ENCODE measurements at places on chromosomes 16 and 17.

DNA sequence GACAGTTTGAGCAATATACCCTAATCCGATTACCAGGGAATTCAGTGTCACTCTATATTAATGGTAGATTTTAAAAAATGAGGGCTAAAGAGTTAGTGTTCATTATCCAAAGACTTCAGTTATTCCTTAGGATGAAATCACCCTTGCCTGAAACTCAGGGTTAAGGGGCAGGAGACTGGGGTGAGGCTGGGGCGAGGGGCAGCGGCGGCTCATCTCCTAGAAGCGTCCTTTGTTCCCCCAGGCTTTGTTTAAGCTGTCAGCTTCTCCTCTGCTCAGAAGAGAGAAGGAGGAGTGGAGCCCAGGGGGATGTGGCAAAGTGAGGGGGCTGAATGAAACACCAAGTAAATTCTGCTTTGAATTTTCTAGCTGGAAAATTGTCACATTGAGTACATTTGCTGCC, 117.7 kb upstream of the ELAC2 start:
- no peak for DNase-seq

DNA sequence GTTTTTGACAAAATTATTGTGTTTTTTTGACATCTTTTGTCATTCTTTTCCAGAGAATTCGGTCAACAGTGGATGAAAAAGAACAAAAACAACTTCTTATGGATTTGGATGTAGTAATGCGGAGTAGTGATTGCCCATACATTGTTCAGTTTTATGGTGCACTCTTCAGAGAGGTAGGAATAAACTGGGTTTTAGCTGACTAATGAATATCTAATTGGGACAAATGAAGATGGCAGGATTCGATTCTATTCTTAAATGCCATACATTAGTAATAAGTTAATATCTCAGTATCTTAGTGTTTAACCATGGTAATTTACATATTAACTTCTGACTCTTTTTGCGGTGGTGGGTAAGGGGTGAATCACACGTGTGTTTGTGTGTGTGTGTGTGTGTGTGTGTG, 74.8 kb downstream of the MAP2K4 start:
- DNase-seq = no peak

DNA sequence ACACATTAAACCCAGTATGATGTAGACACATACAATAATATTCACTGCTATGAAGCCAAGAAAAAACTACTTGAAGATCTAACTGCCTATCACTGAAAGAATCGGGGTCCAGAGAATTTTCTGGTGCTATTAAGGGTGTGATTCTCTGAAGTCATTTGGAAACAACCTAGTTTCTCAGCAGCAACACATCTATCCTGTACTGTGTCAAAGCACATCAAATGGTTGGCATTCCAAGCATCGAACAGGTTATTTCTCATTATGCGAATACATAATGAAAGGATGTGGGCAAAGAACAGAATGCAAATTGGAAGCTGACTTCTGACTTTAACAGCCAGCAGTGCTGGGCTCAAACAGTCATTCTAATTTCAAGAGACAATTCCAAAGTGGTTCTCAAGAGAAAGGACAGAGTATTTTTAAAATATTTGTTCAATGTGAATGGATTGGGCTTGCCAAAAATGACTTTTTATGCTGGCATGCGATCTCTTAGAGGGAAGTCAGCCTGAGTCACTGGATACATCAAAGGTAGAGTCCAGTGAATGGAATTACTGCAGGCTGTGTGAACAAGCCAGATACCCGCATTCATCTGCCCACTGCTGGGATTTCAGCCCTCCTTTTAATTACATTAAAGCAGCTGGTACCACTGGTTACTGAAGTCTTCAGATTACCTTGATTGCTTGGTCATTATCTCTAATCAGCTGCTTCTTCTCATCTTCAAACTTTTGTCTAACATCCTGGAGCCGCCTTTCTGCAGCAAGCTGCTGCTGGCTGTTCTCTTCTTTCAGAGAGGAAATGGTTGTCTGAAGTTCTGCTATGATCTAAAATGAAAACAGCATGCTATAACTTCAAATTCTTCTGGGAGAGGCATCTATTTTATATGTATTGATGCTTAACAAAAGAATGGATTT, 181.2 kb upstream of the AXIN2 start:
- DNase-seq = no peak

- no peak for DNase-seq
Measured at GRCh38 chr17:67974598-67975066, 21.6 kb downstream of the C17orf58 start.

DNA sequence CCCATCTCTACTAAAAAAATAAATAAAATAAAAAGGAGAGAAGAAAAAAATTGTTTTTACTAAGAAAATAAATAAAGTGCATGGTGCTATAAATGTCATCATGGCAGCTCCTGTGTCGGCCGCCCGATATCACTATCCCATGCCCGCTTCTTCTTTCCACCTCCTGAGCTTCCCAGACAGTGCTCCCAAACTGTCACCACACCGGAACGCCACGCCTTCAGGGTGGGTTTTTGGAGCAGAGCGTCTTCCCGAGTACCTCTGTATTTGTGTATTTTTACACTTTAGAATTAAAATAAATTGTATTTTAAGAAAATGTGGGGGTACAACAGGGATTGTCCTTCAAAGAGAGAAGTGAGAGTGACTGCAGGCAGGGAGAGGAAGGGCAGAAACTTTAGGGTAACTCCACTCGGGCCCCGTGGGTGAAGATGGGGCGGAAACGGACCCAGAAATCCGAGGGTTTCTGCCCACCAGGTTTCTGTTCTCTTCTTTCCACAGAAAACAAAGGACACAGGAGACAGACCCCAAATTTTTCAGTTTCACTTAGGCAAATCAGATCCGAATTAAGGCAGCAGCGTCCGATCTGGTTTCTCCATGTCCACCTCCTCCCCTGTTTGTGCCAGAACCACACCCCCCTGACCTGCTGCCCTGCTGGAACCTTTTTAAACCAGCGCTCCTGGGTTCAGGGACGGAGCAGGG, 3.6 kb upstream of the ITGAX start:
- DNase-seq = no peak

DNA sequence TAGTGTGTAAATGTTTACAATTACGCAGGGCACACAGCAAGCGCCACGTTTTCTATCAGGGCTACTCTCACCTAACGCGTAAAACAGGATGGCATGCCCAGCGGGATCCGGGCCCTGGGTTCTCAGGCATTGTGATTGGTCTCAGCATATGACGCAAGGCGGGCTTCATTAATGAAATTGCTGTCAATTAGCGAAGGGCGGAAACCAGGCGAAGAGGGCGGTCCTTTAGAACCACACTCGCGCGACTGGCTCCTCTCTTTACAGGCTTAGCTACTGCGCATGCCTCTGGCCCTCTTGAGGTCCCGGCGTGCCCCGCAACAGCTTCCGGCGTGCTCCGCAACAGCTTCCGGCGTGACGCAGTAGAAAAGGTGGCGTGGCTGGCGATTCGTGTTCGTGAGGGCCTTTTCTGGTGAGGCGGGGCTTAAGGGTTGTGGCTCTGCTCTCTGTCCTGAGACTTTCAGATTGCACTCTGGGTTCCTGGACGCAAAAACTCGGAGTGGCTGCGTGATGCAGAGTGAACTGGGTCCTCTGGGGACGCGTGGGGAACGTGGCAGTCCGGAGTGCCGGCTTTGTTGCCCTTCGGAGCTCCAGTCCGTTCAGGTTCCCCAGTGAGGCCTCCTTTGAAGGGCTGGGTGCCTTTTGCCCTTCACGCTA, 9.2 kb downstream of the OR2C1 start:
- DNase-seq = peak; percentile 83

- no peak for DNase-seq
Measured at GRCh38 chr17:31248986-31249834, 47.8 kb downstream of the OMG start.

- no peak for DNase-seq
Measured at GRCh38 chr17:75645889-75646637, 12.8 kb downstream of the SMIM5 start.

- DNase-seq = no peak
Measured at GRCh38 chr16:85243308-85243707, 131.0 kb upstream of the CIBAR2 start.

- no peak for DNase-seq
Measured at GRCh38 chr16:85537795-85538401, 75.2 kb upstream of the GSE1 start.

DNA sequence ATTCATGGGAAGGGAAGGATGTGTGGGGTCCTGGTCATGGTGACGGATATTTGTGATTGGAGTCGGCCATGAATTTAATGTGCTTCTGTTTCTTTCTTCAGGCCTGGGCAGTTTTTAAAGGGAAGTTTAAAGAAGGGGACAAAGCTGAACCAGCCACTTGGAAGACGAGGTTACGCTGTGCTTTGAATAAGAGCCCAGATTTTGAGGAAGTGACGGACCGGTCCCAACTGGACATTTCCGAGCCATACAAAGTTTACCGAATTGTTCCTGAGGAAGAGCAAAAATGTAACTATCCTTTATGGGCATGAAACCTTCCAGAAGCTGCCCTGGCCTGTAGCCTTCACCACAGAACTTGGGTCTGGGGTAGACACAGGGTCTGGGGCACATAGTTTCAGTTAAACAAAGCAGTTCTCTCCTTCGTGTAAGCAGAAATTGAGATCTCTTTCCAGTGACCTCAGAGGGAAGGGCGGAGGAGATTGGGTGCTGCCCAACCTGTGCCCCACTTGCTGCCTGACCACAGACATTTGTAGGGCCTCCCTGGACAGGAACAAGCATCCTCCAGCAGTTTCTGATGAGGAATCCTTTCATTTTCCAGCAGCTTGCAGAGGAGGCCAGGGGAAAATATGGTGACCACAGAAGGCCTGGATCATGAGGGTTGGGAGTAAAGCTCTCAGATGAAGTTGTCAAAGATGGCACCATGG, 10.1 kb downstream of the IRF8 start:
- DNase-seq = no peak

- DNase-seq = no peak
Measured at GRCh38 chr16:50103764-50104163, 38.0 kb downstream of the HEATR3 start.
